ENCODE measurements at places on chromosomes 3 and 15.

- DNase-seq = no peak
Observed at GRCh38 chr3:29427266-29428103, 146.6 kb downstream of the RBMS3 start.

- DNase-seq = no peak
Observed at GRCh38 chr3:23219117-23219516, 16.0 kb downstream of the UBE2E2 start.

GRCh38 chr15:25763331-25763751 is 99.8 kb downstream of the ATP10A start:
- no peak for DNase-seq

- no peak for DNase-seq
Observed at GRCh38 chr15:88401996-88402656, 65.1 kb downstream of the MRPL46 start.

DNA sequence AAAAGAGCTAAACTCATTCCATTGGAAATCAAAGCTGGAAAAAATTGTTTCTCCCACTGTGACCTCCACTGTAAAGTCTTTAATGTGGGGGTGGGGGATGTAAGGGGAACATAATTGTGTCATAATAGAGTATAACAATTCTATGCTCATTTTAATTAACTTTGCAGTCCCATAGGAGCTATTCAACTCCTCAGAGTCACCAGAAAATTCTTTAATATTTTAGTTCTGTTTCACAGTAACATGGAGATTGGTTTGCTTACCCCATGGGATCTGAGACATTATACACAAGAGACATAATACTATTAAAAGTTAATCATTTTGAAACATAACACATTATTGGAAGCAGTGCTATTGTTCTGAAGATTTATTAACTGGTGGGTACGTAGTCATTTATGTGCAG is 765.9 kb upstream of the GRM7 start:
- no peak for DNase-seq

GRCh38 chr3:177335728-177336127 is 138.4 kb upstream of the TBL1XR1 start:
- DNase-seq = no peak

- DNase-seq = no peak
Observed at GRCh38 chr15:25899870-25900269, 36.7 kb upstream of the ATP10A start.

DNA sequence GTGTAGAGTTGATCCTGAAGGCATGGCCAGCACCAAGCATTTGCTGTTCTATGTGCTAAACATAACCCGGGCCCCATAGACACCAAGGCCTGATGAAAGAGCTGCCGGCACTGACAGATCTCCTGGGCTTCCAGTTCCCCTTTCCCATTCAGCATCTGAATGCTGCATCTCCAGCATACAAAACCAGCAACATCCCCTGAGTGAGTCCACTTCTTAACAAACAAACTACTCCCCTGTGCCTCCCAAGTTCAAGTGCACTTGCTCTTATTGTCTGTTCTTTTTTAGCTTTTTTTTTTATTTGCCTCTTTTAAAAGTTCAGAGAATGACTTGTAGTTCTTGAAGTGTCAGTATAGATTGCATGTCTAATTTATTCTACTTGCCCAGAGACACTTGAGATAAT is 156.0 kb downstream of the EDEM1 start:
- no peak for DNase-seq

DNA sequence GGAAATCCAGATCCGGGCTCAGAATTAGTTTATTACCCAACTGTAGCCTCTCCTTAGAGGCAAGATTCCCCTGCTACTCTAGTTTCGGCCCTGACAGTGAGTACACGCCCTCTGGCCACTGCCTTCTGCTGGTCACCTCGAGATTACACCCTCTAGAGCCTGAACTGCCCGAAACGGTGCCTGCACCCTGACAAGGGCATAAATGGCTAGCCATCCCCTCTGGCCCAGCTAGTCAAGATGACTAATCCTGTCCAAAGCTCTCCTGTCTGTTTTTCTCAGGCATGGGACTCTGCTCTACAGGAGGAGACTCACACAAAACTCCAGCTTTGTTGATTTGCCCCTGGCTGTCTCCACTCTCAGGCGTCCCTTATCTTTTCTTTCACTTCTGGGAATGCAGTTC is 150.5 kb upstream of the UBE2E2 start:
- DNase-seq = no peak

DNA sequence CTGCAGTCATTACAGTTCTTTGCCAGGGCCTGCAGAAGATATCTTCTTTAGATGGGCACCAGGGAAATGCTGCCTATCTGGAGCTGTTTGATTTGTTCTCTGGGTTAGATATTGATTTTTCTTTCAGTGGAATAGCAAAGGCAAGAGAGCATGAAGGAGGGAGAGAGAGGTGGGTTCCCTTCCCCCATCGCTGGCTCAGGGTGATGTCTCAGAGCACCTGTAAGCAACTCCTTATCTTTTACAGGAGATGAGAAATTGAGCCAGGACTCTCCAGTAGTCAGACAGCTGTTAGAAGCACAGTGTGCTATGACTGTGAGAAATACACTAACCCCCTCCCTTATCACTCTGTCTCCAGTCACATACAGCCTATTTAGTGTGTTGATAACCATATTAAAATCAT is 89.3 kb upstream of the SLC24A5 start:
- DNase-seq = no peak

DNA sequence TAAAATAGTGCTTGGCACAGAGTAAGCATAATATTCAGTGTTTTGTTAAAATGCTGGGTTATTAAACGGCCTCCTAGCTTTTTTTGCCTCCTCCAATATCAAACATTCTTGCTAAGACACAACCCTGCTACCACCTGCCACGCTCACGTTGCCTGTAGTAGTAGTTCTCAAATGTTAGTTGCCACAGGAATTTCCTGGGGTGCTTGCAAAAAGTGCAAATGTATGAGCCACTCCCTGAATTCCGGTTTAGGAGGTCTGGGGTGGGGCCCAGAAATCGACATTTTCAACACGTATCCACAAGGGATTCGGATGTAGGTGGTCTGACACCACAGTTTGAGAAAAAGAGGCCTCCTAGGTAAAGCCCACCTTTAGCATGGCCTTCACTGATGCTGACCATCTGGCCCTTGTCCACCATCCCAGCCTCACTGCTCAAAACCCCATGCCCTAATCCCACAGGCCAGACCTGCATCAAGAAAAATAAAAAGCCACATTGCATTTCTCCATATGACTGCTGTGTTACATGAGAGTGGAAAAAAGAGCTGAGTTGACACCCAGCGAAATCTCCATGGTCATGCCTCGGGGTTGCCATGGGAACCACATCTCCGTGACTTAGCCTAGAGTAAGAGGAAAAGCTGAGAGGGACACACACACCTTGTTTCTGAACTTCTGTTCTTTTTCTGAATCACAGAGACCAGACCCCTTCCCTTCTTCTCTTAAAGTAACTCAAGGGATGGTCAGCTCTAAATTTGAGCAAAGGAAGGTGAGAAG is 116.4 kb upstream of the HES1 start:
- DNase-seq = no peak

DNA sequence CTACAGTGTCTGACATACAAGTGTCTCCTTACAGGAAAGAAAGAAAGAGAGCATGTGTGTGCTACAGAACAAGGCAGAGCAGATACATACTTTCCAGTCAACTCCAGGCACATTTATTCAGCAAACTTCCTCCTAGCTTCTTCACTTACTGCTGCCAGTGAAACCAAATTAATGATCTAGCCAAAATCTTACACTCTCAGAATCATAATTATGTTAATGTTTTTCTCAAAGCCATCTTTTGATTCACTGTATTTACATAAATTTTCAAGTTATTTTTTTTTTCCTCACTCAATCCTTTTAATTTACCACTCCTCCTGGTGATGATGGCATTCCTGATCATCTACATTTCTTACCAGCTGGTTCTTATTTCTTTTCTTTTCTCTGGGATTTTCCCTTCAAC is 326.7 kb downstream of the IGSF11 start:
- DNase-seq = no peak

DNA sequence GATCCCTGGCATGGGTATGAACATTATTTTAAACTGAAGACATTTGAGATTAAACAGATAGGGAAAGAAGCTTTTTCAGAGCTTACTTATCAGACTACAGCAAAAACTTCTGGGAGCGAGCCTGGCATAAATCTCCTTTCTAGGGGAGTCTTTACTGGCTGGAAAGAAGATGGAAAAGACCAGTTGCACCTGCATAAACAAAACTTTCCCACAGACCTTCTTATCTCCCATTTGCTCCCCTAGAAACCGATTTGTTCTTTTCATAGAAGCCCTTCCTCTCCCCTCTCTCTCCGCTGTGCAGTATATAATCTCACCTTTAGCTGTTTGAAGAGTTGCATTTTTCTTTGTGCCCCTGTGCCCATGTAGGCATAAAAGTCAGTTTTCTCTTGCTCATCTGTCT is 93.2 kb downstream of the CHRNA7 start:
- DNase-seq = no peak

DNA sequence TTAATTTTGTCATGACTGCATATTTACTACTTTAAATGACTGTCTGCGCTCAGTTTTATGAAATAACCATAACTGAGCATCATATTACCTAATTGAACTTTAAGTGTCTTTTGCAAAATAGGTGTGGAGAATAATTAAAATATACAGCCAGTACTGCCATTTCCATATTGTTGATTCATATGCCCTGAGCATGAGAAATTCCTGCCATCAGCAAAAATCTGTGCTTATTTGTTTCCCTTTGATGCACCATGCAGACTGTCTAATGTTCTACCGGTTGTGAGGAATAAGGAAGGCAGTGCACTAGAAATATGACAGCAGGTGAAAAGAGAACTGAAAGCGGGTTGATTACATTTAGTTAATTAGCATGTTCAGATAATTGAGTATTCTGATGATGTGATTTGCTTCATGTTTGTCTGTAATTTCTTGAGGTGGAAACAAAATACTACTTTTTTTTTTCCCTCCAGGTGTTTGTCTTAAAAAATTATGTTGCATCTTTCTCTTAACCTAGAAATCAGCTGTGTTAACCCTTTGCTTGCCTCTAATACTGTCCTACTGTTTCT is 229.4 kb upstream of the AZI2 start:
- DNase-seq = no peak

DNA sequence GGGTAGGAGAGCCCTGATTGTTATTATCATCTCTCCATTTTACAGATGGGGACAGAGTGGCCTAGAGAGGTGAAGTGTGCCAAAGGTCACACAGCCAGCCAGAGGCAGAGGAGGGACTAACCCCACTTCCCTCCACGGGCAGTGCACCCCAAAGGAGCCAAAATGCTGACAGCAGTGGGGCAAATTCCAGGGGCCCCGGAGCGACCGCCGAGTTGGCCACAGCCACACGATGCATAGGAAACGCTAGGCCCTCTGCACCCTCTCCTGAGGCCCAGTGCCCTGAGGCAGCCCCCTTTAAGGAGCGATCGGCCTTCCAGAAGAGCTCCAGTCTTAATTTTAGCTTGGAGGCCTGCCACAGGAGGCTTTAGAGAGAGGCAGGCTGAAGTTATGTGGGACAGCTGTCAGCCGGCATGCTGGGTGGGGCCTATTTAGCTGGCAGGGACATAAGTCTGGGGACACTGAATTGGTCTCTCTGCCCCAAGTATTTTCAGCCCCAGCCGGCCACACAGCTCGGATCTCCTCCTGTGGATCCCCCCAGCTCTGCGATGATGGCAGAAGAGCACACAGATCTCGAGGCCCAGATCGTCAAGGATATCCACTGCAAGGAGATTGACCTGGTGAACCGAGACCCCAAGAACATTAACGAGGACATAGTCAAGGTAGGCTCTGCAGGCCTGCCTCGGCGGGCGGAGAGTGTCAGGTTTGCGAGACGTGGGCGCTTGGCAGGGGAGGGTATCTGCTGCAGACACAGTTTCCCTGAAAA is at the start of gene CAV3:
TSS of gene CAV3 (plus strand) at position 471 of the 763 bp plus-strand sequence. CDS start at position 546, 75 bp downstream.
- no peak for DNase-seq

GRCh38 chr15:47404877-47405276 is 312.4 kb upstream of the SEMA6D start:
- DNase-seq = no peak

GRCh38 chr3:143158014-143158988 is 38.7 kb downstream of the CHST2 start:
- DNase-seq = no peak

GRCh38 chr15:58501006-58501405 is 69.2 kb downstream of the LIPC start:
- DNase-seq = no peak

DNA sequence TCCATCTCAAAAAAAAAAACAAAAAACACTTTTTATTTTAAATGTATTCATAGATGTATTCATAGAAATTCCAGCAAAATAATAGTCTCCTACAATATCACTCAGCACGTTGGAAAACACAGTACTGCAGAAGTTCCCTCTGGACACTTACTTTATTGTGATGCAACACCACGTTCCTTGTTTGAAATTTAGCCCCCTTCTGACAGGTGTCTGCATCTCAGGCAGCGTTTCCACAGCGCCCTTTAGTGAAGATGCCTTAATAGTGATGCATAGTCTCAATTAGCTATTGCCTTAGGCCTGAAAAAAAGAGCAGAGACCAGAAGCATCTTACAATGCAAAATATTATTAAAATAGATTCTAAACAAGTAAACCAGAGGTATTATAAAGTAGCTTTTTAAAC is 20.3 kb downstream of the IL12A start:
- no peak for DNase-seq

DNA sequence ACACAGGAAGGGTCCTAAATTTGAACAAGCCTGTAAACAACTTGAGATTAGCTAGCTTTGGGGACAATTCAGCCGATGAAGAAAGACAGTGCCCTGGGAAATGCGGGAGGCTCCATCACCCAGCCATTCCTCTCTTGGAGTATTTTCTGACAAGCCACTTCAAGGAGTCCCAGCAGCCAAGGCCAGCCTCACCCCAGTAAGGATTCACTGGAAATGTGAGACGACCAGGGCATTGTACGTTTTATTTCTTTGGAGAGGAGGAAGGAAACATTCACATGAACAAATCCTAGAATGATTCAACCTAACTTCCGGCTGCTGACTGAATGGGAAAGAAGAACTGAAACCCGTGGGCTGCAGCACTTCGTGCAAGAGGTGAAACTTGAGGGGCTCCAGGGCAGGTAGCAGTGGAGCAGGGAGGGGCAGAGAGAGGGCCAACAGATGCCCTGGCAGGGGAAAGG is 116.4 kb upstream of the ARHGEF3 start:
- DNase-seq = no peak

- DNase-seq = no peak
Observed at GRCh38 chr3:190697901-190698300, 164.6 kb downstream of the GMNC start.

DNA sequence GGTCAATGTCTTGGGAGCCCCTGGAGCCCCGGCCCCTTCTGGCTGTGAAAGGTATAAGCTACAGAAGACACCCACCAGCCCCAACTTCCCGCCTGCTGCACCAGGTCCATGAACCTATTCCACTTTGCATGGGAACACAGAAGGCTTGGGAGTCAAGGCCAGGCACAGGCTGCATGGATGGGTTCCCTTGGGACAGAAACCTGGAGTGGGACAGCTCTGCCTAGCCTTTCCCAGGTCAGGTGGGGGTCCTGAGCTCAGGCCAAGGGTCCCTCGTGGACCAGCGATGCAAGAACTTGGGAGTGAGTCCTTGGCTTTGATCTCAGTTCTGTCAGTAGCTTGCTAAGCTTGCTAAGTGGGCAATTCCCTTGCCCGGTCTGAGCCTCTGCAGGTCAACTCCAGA is 25.0 kb downstream of the TKT start:
- no peak for DNase-seq

Measured in NCI-H2107 (cell line).